ENCODE measurements at places on chromosomes 5 and 9.

- DNase-seq = peak; percentile 33
Observed at GRCh38 chr5:151351671-151352070, 4.3 kb upstream of the SLC36A2 start.

DNA sequence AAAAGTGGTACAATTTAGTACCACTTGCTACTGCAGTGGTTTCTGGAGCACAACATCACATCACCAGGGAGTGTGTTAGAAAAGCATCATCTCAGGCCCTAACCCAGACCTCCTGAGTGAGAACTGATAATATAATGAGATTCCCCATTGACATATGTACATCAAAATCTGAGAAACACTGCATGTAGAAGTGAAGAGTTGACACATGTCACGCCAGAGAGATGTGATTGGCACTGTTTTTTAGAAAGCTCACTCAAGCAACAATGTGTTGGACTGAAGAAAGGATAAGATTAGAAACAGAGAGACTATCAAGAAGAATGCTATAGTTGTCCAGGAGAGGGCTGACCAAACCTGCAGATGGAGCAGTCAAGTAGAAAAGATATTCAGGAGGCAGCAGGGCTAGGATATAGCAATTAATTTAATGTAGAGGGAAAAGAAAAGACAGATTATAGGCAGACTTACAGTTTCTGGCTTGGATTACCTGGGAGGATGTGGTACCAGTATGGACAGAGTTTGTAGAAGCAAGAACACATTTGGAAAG, 324.4 kb upstream of the ADAMTSL1 start:
- no peak for DNase-seq

- peak; percentile 76 for DNase-seq
Observed at GRCh38 chr9:92353051-92353450, 27.3 kb downstream of the CENPP start.

DNA sequence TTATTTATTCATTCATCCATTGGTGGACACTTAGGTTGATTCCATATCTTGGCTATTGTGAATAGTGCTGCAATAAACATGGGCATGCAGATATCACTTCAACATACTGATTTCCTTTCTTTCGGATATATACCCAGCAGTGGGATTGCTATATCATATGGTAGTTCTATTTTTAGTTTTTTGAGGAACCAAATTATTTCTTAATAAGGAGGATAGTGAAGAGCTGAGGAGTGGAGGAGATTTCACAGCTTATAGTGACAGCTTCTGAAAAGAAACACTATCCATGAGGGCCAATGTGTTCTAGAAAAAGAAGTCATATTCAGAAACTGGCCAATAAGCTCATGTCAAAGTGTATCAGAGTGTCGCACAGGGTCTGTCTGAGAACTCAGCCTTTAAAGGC, 183.3 kb downstream of the SEC61B start:
- DNase-seq = peak; percentile 73

DNA sequence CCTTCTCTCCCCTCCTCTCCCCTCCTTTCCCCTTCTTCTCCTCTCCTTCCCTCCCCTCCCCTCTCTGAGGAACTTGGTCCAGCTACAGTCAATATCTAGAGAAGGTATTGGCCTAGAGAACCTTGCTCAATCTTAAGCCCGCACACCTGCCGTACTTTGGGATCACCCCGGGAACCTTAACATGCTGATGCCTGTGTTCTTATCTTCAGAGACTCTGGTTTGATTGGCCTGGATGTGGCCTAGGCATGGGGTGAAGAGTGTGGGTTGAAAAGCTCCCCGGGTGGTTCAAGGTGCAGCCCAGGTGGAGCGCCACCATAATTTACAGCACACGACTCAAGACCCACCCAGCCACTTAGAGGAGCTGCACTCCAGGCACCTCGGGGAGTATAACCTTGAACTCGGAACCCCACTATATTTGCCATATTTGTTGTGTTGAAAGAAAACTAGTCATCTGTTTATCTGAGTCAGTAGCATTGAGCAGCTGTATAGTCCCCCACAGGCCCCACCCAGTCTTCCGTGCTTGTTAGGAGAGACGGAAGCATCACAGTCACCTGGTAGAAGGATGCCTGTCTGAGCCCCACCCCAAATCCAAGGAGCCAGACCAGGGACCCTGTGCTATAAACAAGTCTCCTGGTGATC, 14.4 kb upstream of the PHF19 start:
- no peak for DNase-seq

GRCh38 chr9:86794391-86795046, 152.8 kb downstream of the GAS1 start:
- no peak for DNase-seq

- peak; percentile 74 for DNase-seq
Observed at GRCh38 chr5:115068239-115069086, 101.2 kb downstream of the TRIM36 start.

GRCh38 chr5:40429258-40430100, 250.2 kb upstream of the PTGER4 start:
- peak; percentile 86 for DNase-seq

DNA sequence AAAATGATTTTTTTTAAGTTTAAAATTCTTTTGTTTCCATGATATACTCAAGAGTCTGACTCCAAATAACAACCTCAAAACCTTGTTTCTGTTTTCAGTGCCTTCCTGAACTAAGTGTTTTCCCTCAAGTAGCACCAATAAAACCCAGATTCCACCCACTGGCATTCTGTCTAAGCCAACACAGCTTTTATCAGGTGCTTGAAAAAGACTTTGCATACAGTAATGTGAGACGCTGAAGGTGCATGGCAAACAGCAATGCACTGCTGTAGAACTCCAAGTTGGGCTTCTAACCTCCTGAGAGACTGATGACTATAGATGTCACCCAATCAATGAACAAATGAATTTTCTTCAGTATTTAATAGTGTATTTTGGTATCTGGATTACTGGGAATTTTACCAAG, 95.7 kb downstream of the NFIB start:
- DNase-seq = no peak

DNA sequence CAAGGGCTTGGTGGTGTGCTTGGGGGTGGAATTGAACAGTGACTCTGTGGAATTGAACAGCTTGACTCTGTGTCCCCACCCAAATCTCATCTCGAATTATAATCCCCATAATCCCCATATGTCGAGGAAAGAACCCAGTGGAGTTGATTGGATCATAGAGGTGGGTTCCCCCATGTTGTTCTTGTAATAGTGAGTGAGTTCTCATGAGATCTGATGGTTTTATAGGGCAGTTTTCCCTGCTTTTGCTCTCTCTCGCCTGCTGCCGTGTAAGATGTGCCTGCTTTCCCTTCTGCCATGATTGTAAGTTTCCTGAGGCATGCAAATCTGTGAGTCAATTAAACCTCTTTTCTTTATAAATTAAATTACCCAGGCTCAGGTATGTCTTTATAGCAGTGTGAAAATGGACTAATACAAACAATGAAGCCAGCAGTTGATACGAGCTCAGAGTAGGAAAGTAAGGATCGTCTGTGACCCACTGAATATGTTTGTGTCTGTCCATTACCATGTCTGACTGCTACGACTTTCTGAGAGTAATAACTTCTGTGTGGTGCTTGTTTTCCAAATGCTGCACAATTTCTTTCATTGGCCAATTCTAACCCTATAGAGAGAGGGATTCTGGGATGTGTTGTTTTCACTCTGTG, 17.9 kb upstream of the RICTOR start:
- no peak for DNase-seq

DNA sequence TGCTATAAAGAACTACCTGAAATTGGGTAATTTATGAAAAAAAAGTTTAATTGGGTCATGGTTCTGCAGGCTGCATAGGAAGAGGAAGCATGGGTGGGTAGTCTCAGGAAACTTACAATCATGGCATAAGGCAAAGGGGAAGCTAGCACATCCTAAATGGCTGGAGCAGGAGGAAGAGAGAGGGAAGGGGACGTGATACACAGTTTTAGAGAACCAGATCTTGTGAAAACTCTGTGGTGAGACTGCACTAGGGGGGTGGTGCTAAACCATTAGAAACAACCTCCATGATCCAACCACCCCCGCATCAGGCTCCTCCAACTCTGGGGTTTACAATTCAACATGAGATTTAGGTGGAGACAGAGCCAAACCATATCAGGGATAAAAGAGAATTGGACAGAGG, 624.2 kb downstream of the PRR16 start:
- no peak for DNase-seq

GRCh38 chr5:63255594-63255993, 677.0 kb downstream of the LRRC70 start:
- no peak for DNase-seq

DNA sequence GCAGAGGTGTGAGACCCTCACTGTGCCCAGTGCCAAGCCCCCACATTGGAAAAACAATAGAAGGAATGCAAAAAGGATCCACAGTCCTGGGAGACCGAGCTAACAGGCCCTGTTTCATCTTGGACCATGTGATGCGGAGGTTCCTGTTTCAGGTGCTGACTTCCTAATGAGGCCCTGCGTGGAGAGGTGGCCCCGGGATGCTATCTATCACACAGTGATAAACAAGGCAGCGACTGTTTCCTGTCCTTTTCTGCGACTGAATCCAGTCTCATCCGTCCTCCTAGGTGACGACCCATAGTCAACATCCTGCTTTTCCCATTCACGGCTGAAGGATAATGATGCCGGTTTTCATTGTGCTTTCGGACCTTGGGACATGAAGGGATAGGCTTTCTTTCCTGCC, 56.4 kb upstream of the BOD1 start:
- DNase-seq = no peak

GRCh38 chr5:134070725-134071613, 43.5 kb upstream of the TCF7 start:
- DNase-seq = no peak

- no peak for DNase-seq
Observed at GRCh38 chr9:79694676-79695400, 123.1 kb downstream of the TLE4 start.

DNA sequence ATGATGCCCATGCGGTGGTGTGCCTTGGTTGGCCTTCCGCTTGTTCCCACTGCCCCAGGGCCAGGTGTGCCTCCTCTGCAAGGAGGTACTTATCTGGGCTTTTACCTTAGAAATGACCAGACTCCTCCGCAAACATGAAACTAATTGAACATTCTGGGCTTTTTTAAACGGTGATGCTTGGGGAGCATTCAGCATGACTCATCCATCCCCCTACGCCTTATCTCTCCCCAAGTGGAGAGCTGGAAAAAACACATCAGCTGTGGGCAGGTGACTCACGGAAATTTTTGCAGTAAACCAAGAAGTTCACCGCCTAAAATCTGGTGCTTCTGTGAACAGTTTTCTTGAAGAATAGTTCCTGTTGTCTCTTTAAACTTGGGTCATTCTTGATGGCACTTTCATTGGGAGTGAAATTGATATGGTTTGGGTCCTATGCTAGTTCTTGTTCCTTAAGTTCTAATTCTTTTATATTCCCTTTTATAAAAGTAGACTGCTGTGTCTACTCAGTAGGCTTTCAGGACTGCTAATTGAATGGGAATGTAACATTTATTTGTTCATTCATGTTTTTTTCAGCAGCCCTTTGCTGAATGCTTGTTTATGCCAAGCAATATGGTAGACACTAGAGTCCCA, 39.6 kb downstream of the SFXN1 start:
- no peak for DNase-seq

DNA sequence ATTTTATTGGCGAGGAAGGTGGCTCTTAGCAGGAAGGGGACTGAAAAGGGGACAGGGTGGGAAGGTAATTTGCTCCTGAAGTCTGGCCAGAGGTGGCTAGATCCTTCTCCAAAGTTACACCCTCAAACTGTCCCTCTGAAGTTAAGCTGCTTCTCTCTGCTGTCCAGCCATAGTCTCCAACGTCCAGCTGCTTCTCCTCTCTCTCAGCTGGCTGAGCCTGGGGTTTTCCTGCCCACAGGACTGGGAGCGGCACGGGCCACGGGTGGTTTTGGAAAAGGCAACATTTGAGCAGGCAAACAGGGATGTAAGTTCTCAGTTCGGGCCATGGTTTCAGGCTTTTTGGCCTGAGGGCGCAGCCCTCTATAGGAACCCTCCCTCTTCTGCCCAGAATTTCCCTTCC, 128.3 kb downstream of the YIPF5 start:
- DNase-seq = no peak

DNA sequence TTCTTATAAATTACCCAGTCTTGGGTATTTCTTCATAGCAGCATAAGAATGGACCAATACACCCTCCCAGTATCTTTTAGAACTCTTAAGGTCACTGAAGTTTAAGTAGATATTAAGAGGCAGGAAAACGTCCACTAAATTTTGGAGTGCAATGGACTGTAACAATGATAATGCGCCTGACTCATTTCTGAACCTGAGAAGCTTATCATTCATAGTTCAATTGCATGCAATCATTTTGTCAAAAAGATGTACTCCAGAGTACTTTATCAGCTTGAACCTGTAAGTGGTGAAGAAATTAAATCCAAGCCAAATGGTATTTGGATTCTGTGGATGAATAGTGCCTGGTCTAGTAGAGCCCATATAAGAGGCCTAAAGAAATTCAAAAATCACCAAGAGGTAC, 196.5 kb upstream of the CDH9 start:
- no peak for DNase-seq

GRCh38 chr5:176161431-176161830, 76.8 kb upstream of the SIMC1 start:
- no peak for DNase-seq
